ENCODE measurements at places on chromosomes 4 and X.

DNA sequence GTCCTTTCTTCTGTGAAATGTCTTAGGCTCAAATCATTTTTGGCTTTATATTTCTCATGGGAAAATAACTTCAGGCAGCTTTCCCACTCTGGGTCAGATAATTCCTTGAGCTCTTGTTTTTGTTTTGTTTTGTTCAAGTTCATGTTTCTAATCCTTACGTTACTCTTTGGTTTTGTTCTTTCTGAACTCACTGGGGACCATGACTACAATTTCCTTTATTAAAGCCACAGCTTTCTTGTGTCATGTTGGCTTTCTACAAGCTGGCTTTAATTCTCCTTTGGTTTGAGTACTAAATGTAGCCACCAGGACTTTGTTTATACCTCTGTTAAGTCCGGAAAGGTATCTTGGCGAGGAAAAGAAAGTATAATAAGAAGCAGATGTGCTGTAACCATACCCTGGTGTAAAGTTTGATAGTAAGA lies 30.8 kb upstream of the ANXA3 start:
- DNase-seq, result no peak

- DNase-seq, result no peak
These were observed 363.0 kb downstream of the MID1IP1 start for GRCh38 chrX:39164212-39164611.

DNA sequence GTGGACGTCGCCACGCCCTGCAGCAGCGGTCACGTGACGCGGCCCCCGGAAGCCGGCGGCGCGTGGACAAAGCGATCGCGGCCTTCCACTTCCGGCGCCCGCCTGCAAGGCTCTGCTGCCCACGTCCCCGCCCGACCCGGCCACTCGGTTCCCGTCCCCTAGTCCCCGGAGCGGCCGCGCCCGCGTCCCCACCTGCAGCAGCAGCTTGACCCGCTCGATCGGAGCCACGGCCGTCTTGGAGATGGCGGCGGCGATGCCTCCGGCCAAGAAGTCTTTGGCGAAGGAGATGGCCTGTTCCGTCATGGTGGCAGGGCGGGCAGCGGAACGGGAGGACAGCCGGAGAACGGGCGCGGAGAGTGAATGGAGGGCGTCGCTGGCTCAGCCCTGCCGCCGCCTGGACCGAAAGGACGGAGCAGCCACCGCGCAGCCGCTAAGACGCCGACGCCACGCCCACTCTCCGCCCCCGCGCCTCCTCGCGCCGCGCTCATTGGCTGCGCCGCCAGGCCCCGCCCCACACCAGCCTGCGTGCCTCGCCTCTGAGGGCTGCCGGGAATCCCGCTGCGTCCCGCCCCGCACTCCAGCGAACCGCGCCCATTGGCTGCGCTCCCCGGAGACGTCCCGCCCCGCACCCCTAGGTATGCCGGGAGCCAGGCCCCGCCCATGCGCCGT lies at the start of gene SLC25A6:
TSS of gene SLC25A6 (minus strand) at position 407 of the 669 bp plus-strand sequence. CDS start at position 303, 104 bp downstream.
- peak; percentile 100 for DNase-seq

DNA sequence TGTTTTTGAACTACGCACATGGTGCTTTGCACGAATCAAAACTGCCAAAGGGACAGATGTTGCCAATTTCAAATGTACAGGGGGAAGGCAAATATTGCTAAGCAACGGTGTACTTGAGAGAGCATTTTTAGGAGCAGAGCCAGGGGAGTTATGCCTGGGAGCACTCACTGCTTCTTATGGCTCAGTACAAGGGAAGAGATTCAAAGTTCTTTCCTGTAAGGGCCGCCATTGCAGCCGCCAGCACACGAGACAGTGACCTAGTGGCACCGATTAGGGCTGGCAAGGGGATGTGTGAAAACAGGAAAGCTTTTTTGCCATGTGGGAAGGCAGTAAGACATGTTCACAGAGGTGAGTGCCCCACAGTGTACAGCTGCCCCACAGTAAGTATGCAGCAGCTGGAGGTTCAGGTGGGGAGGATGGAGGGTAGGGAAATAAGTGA lies 133.8 kb downstream of the AFF1 start:
- no peak for DNase-seq

- no peak for DNase-seq
These were observed 62.4 kb downstream of the JADE1 start for GRCh38 chr4:128871948-128872347.

GRCh38 chr4:124694946-124695598 lies 17.5 kb downstream of the ANKRD50 start:
- DNase-seq, result no peak

DNA sequence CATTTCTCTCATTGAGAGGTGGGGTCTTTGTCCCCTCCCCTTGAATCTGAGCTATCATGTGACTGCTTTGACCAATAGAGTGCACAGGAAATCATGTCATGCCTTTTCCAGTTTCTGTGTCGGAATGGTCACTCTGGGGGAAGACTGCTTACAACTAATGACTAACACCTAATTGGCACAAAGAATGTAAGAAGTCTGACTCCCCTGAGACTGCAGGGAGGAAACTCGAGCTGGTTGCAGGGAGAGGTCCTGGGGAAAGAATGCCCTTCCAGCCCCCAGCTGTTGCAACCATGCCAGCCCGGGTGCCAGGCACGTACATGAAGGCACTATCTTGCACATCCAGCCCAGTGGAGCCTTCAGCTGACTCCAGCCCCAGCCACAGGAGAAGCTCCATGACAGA lies 254.2 kb downstream of the DHX15 start:
- DNase-seq, result no peak
